ENCODE measurements at places on chromosomes 2 and 18. TPM values are rescaled to one million over a fixed set of nuclear protein-coding genes. Genes with fewer than 3 reads are reported as not detected.

Gene SH3BP4
- 60.1 TPM for total RNA-seq

GRCh38 chr18:13612196-13612997 is 114.0 kb downstream of the FAM210A start:
- H3K27ac ChIP-seq = no peak overlapping the region
- peaks cover 16% of the 10 kb centered on the region for H3K4me1 ChIP-seq
- no peaks in the 10 kb centered on the region for H3K36me3 ChIP-seq
- H3K27me3 ChIP-seq = peaks cover 32% of the 10 kb centered on the region
- no peak overlapping the region for H3K4me3 ChIP-seq

Gene OTOS
- not detected for total RNA-seq

GRCh38 chr2:42787788-42788477 is 4.5 kb downstream of the HAAO start:
- H3K27ac ChIP-seq = no peak overlapping the region
- peak; percentile 77 for DNase-seq

Gene ALPG
- total RNA-seq = not detected

Gene CNDP1
- not detected for total RNA-seq

Gene MAP3K2
- 60.9 TPM for total RNA-seq

Gene DSC2
- 1.6 TPM for total RNA-seq

GRCh38 chr2:172103471-172104272 is 972 bp upstream of the DLX2 start:
- H3K27me3 ChIP-seq = no peaks in the 10 kb centered on the region
- peaks cover 43% of the 10 kb centered on the region for H3K4me1 ChIP-seq
- H3K4me3 ChIP-seq = peak overlapping the region; percentile 96
- H3K36me3 ChIP-seq = peaks cover 6% of the 10 kb centered on the region
- H3K27ac ChIP-seq = peak overlapping the region; percentile 94

Gene LYG1
- total RNA-seq = 1.8 TPM

Gene TRPM8
- not detected for total RNA-seq

Gene HRH4
- total RNA-seq = not detected

GRCh38 chr18:79779021-79779699 is 18.6 kb upstream of the KCNG2 start:
- DNase-seq = no peak
- H3K27ac ChIP-seq = no peak overlapping the region
- H3K27me3 ChIP-seq = peaks cover 9% of the 10 kb centered on the region
- H3K4me1 ChIP-seq = no peaks in the 10 kb centered on the region

DNA sequence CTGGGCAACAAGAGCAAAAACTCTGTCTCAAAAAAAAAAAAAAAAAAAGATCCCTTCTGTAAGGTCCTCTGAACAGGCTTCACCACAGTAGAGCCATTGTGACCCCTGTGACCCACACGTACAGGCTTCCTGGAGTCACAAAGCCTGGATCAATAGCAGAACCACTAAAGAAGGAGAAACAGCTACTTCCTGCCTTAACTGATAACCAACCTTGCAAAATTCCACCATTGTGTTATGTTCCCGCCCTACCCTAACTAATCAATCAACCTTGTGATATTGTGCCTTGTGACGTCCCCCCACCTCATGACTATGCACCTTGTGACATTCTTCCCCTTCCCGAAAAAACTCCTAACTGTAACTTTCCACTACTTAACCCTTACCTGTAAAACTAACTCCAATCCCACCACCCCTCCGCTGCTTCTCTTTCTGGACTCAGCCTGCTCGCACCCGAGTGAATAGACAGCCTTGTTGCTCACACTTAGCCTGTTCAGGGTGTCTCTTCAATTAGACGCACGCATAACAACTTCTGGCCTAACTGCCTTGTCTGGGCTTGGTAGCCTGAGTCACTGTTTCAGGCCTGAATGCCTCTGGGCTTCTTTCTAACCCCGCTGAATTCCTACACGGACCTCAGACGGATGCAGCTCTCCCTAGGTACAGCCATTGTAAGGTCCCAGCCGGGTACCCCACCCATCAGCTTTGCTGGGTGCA is 13.9 kb downstream of the SCYGR8 start:
- H3K36me3 ChIP-seq = no peaks in the 10 kb centered on the region
- no peak overlapping the region for H3K4me3 ChIP-seq
- no peak for DNase-seq
- no peak overlapping the region for H3K27ac ChIP-seq
- peaks cover 4% of the 10 kb centered on the region for H3K4me1 ChIP-seq

- no peaks in the 10 kb centered on the region for H3K36me3 ChIP-seq
- peaks cover 26% of the 10 kb centered on the region for H3K27me3 ChIP-seq
- H3K4me3 ChIP-seq = no peak overlapping the region
- no peak overlapping the region for H3K27ac ChIP-seq
- H3K4me1 ChIP-seq = no peaks in the 10 kb centered on the region
Observed at GRCh38 chr18:49609256-49610021, 47.6 kb downstream of the LIPG start.

GRCh38 chr2:124049136-124049535 is 24.0 kb downstream of the CNTNAP5 start:
- no peak overlapping the region for H3K4me3 ChIP-seq
- no peak for DNase-seq
- no peak overlapping the region for H3K27ac ChIP-seq
- H3K27me3 ChIP-seq = no peaks in the 10 kb centered on the region

GRCh38 chr18:48715711-48716361 is 177.0 kb downstream of the CTIF start:
- peaks cover 23% of the 10 kb centered on the region for H3K4me1 ChIP-seq
- no peak for DNase-seq
- H3K36me3 ChIP-seq = peaks cover 57% of the 10 kb centered on the region
- no peak overlapping the region for H3K27ac ChIP-seq

DNA sequence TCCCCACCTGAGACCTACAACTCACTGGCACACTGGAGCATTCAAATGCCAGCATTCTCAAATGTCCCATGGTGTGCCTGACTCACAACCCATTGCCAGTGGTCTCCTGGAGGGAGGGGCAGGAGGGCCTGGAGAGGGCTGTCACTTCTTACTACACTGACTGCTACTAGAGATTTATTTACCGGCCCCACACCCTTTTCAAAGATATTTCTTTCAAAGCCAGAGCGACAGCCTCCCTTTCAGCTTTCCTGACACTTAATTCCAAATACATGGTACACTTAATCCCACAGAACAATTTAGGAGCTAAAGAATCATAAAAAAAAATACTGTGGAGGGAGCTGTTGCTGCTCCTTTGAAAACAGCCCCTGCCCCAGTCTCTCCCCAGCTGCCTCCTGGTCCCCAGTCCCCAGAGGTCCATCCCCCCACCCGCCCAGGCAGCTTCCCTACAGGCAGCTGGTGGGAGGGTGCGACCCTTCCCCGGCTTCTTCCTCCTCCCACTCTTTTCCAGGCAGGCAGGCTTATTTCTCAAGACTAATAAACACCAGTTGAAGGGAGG is 129.1 kb upstream of the SMAD2 start:
- no peaks in the 10 kb centered on the region for H3K36me3 ChIP-seq
- peaks cover 70% of the 10 kb centered on the region for H3K27me3 ChIP-seq
- no peak for DNase-seq
- H3K4me1 ChIP-seq = peaks cover 7% of the 10 kb centered on the region

Gene CHRNG
- not detected for total RNA-seq

DNA sequence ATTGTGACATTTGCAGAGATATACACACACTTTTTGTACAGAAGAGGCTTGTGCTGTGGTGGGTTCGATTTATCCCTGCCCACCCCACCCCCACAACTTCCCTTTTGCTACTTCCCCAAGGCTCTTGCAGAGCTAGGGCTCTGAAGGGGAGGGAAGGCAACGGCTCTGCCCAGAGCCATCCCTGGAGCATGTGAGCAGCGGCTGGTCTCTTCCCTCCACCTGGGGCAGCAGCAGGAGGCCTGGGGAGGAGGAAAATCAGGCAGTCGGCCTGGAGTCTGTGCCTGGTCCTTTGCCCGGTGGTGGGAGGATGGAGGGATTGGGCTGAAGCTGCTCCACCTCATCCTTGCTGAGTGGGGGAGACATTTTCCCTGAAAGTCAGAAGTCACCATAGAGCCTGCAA is 40.0 kb downstream of the STEAP3 start:
- H3K4me1 ChIP-seq = peaks cover 21% of the 10 kb centered on the region
- H3K27ac ChIP-seq = no peak overlapping the region
- no peak for DNase-seq

Gene ZNF804A
- total RNA-seq = not detected

Gene MIB1
- total RNA-seq = 63.8 TPM

- peak overlapping the region; percentile 61 for H3K27ac ChIP-seq
- H3K4me3 ChIP-seq = peak overlapping the region; percentile 71
- H3K27me3 ChIP-seq = no peaks in the 10 kb centered on the region
Observed at GRCh38 chr2:106192752-106193689, 1.1 kb downstream of the UXS1 start.

DNA sequence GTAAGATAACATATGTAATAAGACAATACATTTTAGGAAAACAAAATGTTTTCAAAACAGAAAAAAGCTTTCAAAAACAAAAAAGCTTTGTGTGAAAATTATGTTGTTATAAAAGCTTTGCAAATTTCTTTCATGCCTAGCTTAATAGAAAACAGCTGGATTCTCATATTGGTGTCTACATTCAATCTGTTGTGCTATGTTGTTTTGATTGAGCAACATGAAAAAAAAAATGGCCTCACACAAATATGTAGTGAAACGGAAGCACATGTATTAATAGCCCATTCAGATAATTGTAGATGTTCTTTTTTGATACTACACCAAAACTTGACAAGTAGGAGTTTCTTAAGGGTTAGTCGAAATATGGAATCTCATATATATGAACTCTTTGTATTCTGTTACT is 197.5 kb downstream of the ZEB2 start:
- no peak overlapping the region for H3K4me3 ChIP-seq
- peaks cover 9% of the 10 kb centered on the region for H3K36me3 ChIP-seq
- H3K4me1 ChIP-seq = peaks cover 28% of the 10 kb centered on the region

Gene KATNAL2
- 7.1 TPM for total RNA-seq

- peaks cover 20% of the 10 kb centered on the region for H3K4me1 ChIP-seq
- no peaks in the 10 kb centered on the region for H3K27me3 ChIP-seq
- no peaks in the 10 kb centered on the region for H3K36me3 ChIP-seq
- no peak for DNase-seq
Observed at GRCh38 chr2:195561116-195561921, 95.7 kb upstream of the SLC39A10 start.

DNA sequence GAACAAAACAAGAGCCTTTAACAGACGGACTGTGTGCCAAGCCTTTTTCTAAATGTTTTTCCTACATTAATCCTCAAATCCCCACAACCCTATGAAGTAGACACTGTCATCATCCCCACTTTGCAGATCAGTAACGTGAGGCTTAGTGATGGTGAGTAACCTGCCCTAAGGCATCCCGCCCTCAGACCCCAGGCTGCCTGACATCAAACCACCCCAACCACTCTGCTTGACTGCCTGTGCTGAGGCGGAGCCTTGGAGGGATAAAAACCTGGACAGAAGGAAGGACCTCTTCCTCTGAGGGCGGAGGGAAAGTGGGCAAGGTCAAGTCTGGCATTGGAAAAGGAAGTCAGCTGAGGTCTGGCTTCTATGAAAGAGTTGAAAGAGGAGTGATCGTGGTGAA is 104.6 kb downstream of the SP3 start:
- no peaks in the 10 kb centered on the region for H3K36me3 ChIP-seq
- no peak for DNase-seq
- no peak overlapping the region for H3K27ac ChIP-seq
- H3K4me3 ChIP-seq = no peak overlapping the region
- H3K4me1 ChIP-seq = no peaks in the 10 kb centered on the region

Gene POTEC
- not detected for total RNA-seq

GRCh38 chr2:235135990-235136561 is 184.3 kb downstream of the SH3BP4 start:
- H3K36me3 ChIP-seq = no peaks in the 10 kb centered on the region
- DNase-seq = peak; percentile 92
- peak overlapping the region; percentile 30 for H3K4me3 ChIP-seq
- no peaks in the 10 kb centered on the region for H3K27me3 ChIP-seq
- no peak overlapping the region for H3K27ac ChIP-seq

- H3K36me3 ChIP-seq = no peaks in the 10 kb centered on the region
- DNase-seq = no peak
- H3K27ac ChIP-seq = no peak overlapping the region
- no peak overlapping the region for H3K4me3 ChIP-seq
Observed at GRCh38 chr2:169114056-169114455, 44.7 kb downstream of the DHRS9 start.

GRCh38 chr2:16587601-16588000 is 78.0 kb downstream of the CYRIA start:
- H3K27me3 ChIP-seq = peaks cover 3% of the 10 kb centered on the region
- no peaks in the 10 kb centered on the region for H3K4me1 ChIP-seq
- H3K27ac ChIP-seq = no peak overlapping the region
- H3K36me3 ChIP-seq = no peaks in the 10 kb centered on the region
- no peak for DNase-seq
- no peak overlapping the region for H3K4me3 ChIP-seq

Gene NOL4
- total RNA-seq = not detected

DNA sequence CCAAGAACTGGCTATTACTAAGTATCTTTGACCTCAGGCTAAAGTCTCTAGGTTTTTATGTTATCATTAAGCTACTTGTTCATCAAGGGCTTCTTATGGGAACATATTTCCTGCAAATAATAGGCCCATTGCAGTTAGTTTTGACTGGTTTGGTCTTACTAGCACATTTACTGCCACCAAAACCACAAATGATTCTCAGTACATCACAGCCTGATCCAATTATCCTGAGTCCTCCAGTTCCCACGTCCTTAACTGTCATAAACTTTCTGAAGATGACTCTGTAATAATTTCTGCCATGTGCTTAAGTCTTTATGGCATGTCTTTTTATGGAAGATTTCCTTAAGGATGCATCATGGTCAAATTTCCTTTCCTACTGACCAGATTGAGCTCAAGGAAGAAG is 123.3 kb upstream of the TANK start:
- no peaks in the 10 kb centered on the region for H3K36me3 ChIP-seq
- peaks cover 2% of the 10 kb centered on the region for H3K4me1 ChIP-seq
- peaks cover 6% of the 10 kb centered on the region for H3K27me3 ChIP-seq
- H3K27ac ChIP-seq = no peak overlapping the region
- no peak overlapping the region for H3K4me3 ChIP-seq
- DNase-seq = no peak

GRCh38 chr18:25604894-25605597 is 253.1 kb upstream of the ZNF521 start:
- H3K4me3 ChIP-seq = no peak overlapping the region
- H3K27me3 ChIP-seq = peaks cover 15% of the 10 kb centered on the region
- no peaks in the 10 kb centered on the region for H3K36me3 ChIP-seq
- H3K4me1 ChIP-seq = no peaks in the 10 kb centered on the region

Gene CDK15
- total RNA-seq = 0.70 TPM

GRCh38 chr2:99816908-99817307 is 325.5 kb downstream of the AFF3 start:
- peaks cover 31% of the 10 kb centered on the region for H3K4me1 ChIP-seq
- peak; percentile 56 for DNase-seq
- H3K4me3 ChIP-seq = no peak overlapping the region
- H3K27ac ChIP-seq = no peak overlapping the region

Gene EFHD1
- 114 TPM for total RNA-seq

Gene SLC38A11
- not detected for total RNA-seq

- peak overlapping the region; percentile 82 for H3K27ac ChIP-seq
- peaks cover 49% of the 10 kb centered on the region for H3K4me1 ChIP-seq
- peaks cover 3% of the 10 kb centered on the region for H3K36me3 ChIP-seq
- H3K27me3 ChIP-seq = no peaks in the 10 kb centered on the region
- no peak for DNase-seq
Observed at GRCh38 chr2:213189001-213189899, 37.8 kb upstream of the IKZF2 start.

GRCh38 chr18:58884680-58885079 is 20.0 kb downstream of the ZNF532 start:
- no peaks in the 10 kb centered on the region for H3K27me3 ChIP-seq
- no peak overlapping the region for H3K4me3 ChIP-seq
- peaks cover 52% of the 10 kb centered on the region for H3K4me1 ChIP-seq
- DNase-seq = no peak
- H3K27ac ChIP-seq = peak overlapping the region; percentile 70

Measured in osteocyte (in vitro differentiated cells).